ENCODE measurements at places on chromosomes 5 and 9.

DNA sequence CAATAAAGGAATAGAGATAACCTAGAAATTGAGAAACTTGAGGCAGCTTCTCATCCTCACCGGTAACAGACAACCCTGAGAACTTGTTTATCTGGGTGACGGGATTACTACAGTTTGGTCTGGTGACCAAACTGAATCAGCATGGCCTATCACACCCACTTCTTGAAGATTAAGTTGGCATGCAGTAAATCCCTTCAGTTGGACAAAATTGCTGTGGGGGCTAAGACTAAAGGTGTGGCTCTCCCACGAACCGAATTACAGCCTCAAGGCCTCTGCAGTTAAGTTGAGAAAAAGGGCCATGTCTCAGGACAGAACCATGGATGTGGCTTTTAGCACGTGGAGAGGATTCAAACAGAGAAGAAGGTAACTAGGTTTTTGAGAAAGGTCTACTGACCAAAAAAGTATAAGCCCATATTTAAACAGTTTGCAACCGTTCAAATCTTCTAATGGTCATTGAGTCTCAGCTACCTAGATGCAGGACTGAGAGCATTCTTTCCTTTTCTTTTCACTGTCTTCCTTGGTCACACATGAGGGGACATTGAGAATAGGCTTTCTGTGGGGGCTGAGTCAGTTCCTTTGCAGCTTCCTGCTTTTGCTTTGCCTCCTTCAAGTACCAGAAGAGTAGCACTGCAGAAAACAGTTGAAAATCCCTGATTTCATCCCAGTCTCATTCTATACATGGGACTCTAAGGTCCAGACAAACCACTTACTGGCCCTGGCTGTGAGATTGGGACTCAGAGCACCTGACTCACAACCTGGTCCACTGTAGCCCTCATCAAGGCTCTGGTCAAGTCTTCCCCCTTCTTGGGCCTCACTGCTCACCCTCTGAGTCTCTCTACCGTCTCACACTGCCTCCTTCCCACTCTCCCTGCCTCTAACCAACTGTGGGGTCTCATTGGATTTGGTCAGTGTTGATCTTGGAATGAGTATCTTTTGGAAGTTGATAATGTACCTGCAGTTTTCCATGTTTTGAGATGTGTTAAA, 30.9 kb downstream of the PDE6A start:
- no peak for DNase-seq

DNA sequence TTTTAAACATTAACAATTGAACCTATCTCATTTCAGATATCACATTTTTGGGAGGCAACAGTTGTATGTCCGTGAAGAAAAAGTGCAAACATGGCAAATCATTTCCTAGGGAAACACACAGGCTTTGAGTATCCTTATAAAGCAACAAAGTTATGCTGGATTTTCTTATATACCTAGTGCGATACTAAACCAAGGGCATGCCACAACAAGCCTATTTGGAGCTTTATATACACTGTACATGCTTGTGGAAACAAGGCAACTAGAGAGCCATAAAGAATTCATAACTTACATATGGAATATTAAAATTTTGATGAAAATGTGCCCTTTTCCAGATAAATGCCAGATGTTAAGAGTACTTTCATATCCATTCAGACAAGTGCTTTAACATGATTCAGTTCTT, 191.4 kb downstream of the DCP2 start:
- DNase-seq = no peak

GRCh38 chr9:131642496-131643083, 97.3 kb downstream of the PRRT1B start:
- DNase-seq = no peak

DNA sequence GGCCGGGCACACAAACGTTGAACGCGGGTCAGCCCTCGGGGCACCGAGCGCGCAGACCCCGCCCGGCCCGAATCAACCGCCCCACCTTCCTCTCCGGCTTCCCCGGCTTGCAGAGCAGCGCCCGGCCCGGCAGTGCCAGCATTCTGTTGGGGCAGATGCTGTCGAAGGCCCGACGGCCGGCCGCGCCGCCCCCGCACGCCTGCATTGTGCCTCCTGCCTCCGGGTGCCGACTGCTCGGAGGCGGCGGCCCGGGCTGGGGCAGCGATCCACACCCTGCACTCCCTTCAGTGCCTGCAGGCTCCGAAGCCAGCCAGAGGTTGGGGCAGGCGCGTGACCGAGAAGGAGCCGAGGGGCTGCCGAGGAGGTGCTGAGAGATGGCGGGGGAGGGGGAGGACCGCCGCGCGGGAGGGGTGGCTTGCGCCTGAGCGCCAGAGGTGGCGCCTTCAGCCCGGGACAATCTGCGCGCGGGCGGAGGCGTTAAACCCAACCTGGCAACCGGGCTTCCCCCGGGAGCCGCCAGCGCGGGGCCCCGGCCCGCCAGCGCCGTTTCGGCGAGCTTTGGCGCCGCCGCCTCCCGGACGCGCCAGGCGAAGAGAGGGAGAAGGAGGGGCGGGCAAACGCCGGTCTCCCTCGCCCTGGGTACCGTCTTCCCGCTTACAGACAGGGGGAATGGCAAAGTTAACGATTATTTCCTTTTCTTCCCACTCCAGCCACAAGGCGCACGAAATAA, at the start of gene MCIDAS:
Gene MCIDAS (minus strand): TSS at position 382 of the 730 bp plus-strand sequence. CDS start 177 bp downstream, at position 205.
- DNase-seq = no peak

GRCh38 chr9:13554626-13555025, 275.1 kb upstream of the MPDZ start:
- no peak for DNase-seq

DNA sequence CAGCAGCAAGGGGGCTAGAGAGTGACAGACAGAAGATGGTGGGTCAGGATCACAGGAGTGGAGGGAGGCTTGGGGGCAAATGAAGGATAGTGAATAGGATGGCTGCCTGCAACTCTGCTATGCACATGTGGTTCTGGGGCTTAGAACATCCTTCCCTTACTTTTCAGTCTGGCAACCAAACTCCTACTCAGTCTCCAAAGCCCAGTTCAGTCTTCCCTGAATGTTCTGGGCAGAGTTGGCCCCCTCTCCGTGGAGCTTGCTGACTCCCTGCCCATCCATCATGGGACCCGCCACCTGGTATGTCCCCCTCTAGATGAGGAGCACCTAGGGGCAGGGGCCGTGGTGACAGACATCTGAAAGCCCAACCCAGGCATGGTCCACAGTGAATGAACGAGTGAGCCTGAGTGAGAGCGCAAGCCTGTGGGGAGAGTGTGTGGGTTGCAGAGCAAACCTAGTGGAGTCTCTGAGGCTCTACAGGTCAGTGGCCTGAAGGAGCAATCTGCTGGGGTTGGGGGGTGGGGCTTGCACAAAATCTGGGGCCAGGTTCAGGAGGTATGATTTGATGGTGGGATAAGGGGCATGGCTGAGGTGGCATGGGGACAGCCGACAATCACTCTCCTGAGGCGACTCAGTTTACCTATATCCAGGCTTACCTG, 180.6 kb downstream of the FGF18 start:
- DNase-seq = no peak
